Islet precursor cell (in vitro differentiated cells): ENCODE measurements at places on chromosomes 3 and 15.

DNA sequence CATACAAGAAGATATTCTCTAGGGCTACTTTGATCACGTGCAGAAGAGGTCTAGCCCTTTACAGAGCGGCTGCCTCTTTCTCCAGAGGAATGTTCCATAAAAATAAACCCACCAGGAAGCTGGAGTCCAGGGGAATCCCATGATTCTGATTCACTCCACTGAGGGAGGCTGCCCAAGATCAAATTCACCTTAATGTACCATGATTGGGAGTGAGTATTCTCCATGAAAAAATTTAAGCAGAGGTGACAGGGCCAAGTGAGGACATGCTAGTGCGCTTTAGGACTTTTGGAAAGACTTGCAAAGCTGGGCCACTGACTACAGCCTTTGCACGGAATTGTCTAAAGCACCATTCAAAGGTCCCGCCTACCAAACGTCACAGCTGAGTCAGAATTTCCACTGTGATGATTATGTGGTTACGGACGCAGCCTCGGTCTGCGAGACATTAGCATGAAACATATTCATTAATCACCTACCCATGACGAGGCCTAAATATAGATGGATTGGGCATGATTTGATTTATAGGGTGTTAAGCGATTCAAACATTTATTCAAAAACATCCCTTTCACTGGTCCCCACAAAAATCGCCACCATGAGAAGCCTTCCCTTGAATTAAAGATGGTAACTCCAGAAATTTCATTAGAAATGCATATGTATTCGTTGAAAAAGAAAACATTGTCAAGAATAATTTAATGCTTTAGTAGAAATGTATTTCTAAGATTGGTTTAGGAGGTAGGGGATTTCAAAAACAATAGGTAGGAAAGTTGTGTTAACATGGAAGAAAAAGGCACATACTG lies 152.6 kb downstream of the GREM1 start:
- no peak for DNase-seq

GRCh38 chr3:73423116-73423515 lies 201.6 kb downstream of the PDZRN3 start:
- DNase-seq: no peak

GRCh38 chr3:21330293-21330692 lies 420.7 kb downstream of the ZNF385D start:
- no peak for DNase-seq

- DNase-seq: peak; percentile 81
These were observed 23.2 kb upstream of the TATDN2 start for GRCh38 chr3:10224794-10225665.

DNA sequence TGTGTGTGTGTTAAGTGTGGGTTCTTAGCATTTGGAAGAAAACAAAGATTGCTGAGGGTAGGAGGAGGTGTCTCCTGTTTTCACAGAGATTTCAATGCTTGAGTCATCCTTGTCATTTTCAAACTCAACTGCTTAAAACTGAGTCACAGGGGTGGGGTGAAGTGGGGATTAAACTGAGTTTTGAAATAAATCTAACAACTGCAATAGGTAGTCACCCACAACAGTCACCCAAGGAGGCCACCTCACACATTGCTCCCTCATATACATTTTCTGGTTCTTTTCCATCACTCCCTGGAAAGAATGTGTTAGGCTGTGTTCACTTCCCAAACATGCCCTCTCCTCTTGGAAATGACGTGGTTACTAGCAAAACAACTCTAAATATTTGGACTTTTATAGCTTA lies 187.7 kb upstream of the CMC1 start:
- no peak for DNase-seq

GRCh38 chr3:153889905-153890334 lies 231.3 kb upstream of the ARHGEF26 start:
- no peak for DNase-seq

- no peak for DNase-seq
These were observed 1039.1 kb downstream of the NAALADL2 start for GRCh38 chr3:175898194-175898593.

GRCh38 chr3:10169000-10169496 lies 4.3 kb downstream of the IRAK2 start:
- no peak for DNase-seq
